ENCODE measurements at places on chromosomes 3 and 15.

DNA sequence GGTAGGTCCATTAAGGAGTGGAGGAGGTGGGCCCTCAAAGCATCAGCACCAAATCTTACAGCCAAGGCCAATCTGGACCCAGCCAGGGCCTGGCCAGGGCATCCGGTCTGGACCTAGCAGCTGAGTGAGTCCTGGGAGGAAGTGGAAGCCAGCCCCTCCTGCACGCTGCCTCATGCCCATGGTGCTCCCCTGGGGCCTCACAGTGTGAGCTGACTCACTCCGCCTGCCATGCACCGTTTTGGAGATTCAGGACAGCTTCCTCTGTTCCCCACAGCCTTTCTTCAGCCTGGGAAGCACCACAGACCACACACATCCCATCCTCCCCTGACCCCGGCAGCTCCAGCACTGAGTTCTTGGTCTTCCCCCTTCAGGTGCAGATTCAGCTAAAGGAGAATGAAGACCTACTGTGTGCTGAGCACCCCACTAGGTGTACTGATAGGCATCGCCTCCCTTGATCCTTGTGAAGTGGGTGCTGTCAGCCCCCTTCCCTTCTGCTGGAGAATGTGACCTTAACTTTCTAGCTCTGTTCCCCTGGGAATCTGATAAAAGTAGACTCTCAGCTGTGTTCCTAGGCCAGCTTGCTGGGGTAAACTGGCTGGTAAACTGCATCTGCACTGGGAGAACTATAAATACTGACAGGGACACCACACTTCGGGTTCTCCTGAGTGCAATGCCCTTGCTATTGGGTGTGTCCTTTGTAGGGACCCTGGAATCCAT lies 36.8 kb upstream of the SEC13 start:
- H3K4me3 ChIP-seq: no peak overlapping the region
- H3K4me1 ChIP-seq: no peaks in the 10 kb centered on the region
- H3K27ac ChIP-seq: no peak overlapping the region
- peak; percentile 16 for DNase-seq

- no peak overlapping the region for H3K27ac ChIP-seq
- no peak for DNase-seq
- H3K4me1 ChIP-seq: peaks cover 2% of the 10 kb centered on the region
- H3K27me3 ChIP-seq: no peaks in the 10 kb centered on the region
These were observed 135.2 kb downstream of the RYR3 start for GRCh38 chr15:33445984-33446383.

- no peaks in the 10 kb centered on the region for H3K36me3 ChIP-seq
- H3K4me1 ChIP-seq: no peaks in the 10 kb centered on the region
- H3K27me3 ChIP-seq: peaks cover 5% of the 10 kb centered on the region
- no peak overlapping the region for H3K27ac ChIP-seq
- no peak overlapping the region for H3K4me3 ChIP-seq
These were observed 1.4 kb downstream of the CEMIP start for GRCh38 chr15:80780416-80781221.

- peak; percentile 49 for DNase-seq
- H3K27ac ChIP-seq: no peak overlapping the region
- H3K27me3 ChIP-seq: no peaks in the 10 kb centered on the region
- peaks cover 7% of the 10 kb centered on the region for H3K4me1 ChIP-seq
- H3K36me3 ChIP-seq: no peaks in the 10 kb centered on the region
- H3K4me3 ChIP-seq: no peak overlapping the region
These were observed 39.3 kb upstream of the PTPRG start for GRCh38 chr3:61522060-61522459.

DNA sequence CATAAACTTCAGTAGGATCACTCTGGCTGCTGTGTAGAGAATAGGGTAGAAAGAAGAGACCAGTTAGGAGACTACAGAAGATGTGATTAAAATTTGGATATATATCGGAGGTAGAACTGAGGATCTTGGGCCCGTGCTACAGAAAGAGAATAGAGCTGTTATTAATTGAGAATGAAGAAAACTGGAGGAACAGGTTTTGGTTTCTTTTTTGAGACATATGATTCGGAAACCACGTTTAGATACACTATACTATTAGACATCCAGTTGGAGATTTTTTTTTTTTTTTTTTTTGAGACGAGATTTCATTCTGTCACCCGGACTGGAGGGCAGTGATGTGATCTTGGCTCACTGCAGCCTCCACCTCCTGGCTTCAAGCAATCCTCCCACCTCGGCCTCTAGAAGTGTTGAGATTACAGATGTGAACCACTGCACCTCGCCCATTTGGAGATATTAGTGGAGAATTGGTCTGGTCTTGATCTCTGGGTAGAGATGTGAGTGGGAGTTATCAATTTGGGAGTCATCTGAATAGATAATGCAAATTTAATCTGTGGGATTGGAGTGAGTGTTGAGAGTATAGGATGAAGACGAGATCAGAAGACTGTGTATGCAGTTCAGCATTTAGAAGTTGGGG lies 50.9 kb downstream of the TCF12 start:
- H3K36me3 ChIP-seq: no peaks in the 10 kb centered on the region
- no peaks in the 10 kb centered on the region for H3K27me3 ChIP-seq
- no peak overlapping the region for H3K27ac ChIP-seq
- H3K4me1 ChIP-seq: no peaks in the 10 kb centered on the region

DNA sequence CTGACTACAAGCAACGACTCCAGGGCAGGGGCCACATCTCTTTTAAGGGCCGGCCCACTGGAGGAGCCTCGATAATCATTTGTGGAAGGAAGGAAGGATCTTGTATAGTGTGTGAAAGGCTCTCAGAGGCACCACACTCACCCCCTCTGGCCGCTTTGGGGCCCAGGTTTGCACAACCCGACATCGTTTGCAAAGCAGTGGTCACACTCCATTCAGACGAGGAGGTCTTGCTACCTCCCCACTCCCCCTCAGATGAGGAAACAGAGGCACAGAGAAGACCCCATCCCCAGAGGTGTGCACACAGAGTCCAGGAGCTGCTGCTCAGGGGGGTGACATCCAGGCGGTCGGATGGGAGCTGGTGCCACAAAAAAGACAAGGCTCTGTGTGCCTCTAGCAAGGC lies 29.6 kb downstream of the IQSEC1 start:
- H3K4me1 ChIP-seq: no peaks in the 10 kb centered on the region
- H3K36me3 ChIP-seq: no peaks in the 10 kb centered on the region
- no peak for DNase-seq

DNA sequence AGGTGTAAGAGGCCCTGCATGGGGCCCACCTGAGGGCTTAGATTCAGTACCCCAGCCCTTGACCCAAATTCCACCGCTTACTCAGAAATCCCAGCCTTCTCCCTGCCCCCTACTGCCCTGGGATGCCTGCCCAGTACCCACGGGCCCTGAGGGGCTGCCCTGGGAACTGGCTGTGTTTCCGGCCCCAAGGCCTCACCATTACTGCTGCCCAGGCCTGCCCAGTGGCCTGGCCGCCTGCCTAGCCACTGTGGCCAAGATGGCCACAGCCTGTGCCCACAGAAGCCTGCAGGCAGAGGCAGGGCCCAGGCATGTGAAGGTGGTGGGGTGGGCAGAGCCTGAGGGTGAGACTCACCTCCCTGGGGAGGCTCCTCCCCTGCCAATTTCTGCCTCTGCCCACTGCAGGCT lies 6.1 kb upstream of the PRKCD start:
- H3K4me1 ChIP-seq: no peaks in the 10 kb centered on the region
- H3K27ac ChIP-seq: no peak overlapping the region
- H3K36me3 ChIP-seq: no peaks in the 10 kb centered on the region
- DNase-seq: no peak

GRCh38 chr15:27485265-27485664 lies 514.3 kb downstream of the GABRG3 start:
- H3K27ac ChIP-seq: no peak overlapping the region
- H3K4me3 ChIP-seq: no peak overlapping the region
- H3K4me1 ChIP-seq: no peaks in the 10 kb centered on the region

GRCh38 chr15:61524545-61524944 lies 295.4 kb upstream of the RORA start:
- no peak overlapping the region for H3K27ac ChIP-seq
- H3K27me3 ChIP-seq: no peaks in the 10 kb centered on the region
- H3K4me3 ChIP-seq: no peak overlapping the region
- no peaks in the 10 kb centered on the region for H3K36me3 ChIP-seq
- DNase-seq: no peak
- peaks cover 3% of the 10 kb centered on the region for H3K4me1 ChIP-seq

DNA sequence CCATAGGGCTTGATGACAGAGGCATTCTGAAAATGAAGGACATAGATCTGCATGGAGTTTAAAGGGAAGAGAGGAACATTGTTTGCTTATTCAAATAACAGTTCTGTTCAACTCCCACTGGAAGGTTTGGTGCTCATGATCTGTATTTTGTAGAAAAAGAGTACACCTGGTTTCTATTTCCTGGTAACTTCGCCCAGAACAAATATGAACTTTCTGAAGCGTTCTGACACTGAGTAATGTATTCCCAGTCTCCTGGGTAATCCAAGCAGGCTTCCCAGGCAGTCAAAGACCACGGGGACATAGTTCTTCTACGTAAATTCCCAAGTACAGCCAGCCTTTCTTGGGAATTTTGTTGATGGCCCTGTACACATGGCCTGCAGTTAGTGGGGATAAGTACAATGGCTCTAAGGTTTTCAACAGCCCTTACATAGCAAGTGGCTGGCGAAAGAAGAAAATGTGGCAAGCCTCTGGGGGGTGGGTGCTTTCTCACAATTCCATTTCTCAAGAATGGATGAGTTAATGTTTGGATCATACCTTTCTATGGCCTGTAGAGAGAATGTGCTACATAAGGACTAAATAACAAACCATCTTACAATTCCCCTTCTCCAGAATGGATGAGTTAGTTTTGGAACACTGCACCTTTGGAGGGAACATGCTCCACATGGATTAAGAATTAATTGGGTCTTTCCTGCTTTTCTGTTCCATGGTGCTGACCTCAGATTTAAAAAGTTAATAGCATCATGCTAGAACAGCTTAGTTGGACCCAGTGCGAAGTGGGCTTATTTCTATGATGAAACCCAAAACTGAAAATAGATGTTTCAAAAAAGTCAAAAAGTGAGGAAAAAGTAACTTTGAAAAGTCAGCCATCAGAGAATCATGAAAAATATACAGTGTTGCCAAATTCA lies 52.7 kb downstream of the COL6A6 start:
- H3K36me3 ChIP-seq: no peaks in the 10 kb centered on the region
- H3K27ac ChIP-seq: no peak overlapping the region
- H3K27me3 ChIP-seq: no peaks in the 10 kb centered on the region
- H3K4me3 ChIP-seq: no peak overlapping the region
- no peak for DNase-seq
- H3K4me1 ChIP-seq: no peaks in the 10 kb centered on the region

- no peaks in the 10 kb centered on the region for H3K27me3 ChIP-seq
- H3K27ac ChIP-seq: no peak overlapping the region
- no peaks in the 10 kb centered on the region for H3K36me3 ChIP-seq
These were observed 198.0 kb downstream of the EPHB1 start for GRCh38 chr3:134993011-134993410.

DNA sequence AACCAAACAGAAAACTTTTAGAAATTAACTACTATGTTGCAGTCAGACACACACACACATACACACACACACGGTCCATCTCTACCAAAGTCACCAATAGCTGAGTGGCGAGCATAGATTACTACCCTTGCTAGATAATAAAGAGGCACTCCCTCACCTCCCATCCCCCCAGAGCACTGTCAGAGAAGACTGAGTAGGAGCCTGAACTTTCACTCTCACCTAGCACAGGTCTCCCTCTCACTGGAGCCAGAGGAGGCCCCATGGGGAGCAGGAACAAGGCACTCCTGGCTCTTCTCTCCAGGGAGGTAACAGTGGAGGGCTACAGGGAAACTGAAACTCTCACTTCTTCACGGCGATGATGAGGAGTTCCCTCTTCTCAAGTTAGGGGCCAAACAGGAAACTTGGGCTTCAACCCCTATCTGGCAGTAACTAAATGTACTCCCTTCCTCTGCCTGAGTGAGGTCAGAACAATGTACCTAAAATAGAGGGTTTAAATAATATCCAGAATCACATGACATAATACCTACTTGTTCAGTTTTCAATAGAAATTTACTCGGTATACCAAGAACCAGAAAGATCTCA lies 975.3 kb upstream of the GBE1 start:
- DNase-seq: peak; percentile 13
- H3K4me1 ChIP-seq: peaks cover 2% of the 10 kb centered on the region
- H3K27me3 ChIP-seq: no peaks in the 10 kb centered on the region
- H3K27ac ChIP-seq: no peak overlapping the region

- DNase-seq: no peak
- H3K27ac ChIP-seq: no peak overlapping the region
- H3K36me3 ChIP-seq: no peaks in the 10 kb centered on the region
These were observed 183.7 kb downstream of the FRMD5 start for GRCh38 chr15:44011238-44011854.

DNA sequence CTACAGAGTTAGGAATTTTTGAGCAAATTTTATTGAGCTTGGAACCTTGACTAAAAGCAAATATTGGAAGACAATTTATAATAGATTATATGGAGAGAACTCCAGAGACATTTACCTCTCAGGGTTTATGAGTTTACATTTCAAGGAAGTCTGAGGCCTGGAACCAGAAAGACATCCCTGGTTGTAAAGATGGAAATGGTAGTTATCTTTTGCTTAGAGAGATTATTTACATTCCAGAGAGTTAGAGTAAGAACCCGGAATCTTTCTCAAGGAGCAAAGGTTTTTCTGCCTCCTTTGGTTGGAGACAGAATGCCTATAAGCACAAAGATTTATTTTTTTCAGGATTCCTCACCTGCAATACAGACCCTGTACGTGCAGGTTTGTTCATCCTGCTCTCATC lies 458.1 kb downstream of the TBL1XR1 start:
- no peak overlapping the region for H3K27ac ChIP-seq
- DNase-seq: peak; percentile 11
- peaks cover 4% of the 10 kb centered on the region for H3K4me1 ChIP-seq
- H3K4me3 ChIP-seq: no peak overlapping the region
- no peaks in the 10 kb centered on the region for H3K27me3 ChIP-seq
- H3K36me3 ChIP-seq: no peaks in the 10 kb centered on the region

DNA sequence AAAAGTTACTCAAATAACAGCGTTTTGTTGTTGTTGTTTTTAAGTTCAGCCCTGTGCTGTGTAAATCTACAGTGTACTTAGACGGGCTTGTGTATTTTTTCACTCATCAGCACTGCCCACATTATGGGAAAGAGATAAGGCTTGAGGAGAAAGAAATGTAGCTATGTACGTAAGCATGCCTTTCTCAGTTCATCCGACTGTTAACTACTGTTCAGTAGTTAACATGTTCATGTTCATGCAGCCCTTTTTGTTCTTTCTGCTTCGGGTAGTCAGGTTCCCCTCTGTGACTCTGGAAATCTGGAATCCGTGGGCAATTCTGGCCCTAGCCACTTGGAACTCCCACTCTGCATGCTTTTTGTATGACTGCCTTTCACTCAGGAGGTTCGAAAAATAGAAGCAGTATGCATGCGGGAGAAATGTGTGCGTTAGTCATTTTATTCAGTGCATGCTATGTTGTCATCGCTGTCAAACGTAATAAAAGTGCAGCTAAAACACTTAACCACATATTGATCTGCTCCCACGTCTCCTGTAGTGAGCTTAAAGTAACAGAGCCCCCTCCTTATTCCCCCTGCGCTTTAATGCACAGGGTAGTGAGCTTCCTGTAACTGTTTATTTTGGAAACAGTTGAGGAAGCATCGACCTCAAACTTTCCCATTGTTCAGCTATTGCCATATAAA lies 283.1 kb upstream of the NR2F2 start:
- no peak overlapping the region for H3K27ac ChIP-seq
- H3K4me3 ChIP-seq: no peak overlapping the region
- H3K36me3 ChIP-seq: no peaks in the 10 kb centered on the region
- DNase-seq: no peak

- DNase-seq: no peak
- H3K4me1 ChIP-seq: no peaks in the 10 kb centered on the region
- H3K27me3 ChIP-seq: no peaks in the 10 kb centered on the region
- no peaks in the 10 kb centered on the region for H3K36me3 ChIP-seq
- no peak overlapping the region for H3K27ac ChIP-seq
These were observed 31.7 kb downstream of the ATP2C1 start for GRCh38 chr3:130925628-130926027.
